ENCODE measurements at places on chromosomes 4 and X. TPM values are rescaled to one million over a fixed set of nuclear protein-coding genes. Genes with fewer than 3 reads are reported as not detected.

TRIM60 gene
- not detected for total RNA-seq

RAB9B gene
- 0.90 TPM for total RNA-seq

SCML2 gene
- 1.7 TPM for total RNA-seq

COX7B2 gene
- not detected for total RNA-seq

RPL39 gene
- 716 TPM for total RNA-seq

EPHA5 gene
- total RNA-seq, result under 0.01 TPM

VEGFC gene
- 26.9 TPM for total RNA-seq

PRSS12 gene
- total RNA-seq, result 62.2 TPM

ITIH6 gene
- total RNA-seq, result not detected

FAM184B gene
- 0.18 TPM for total RNA-seq

MXRA5 gene
- 1.1 TPM for total RNA-seq

STEEP1 gene
- total RNA-seq, result 47.5 TPM

TBC1D8B gene
- 10.4 TPM for total RNA-seq

LARP7 gene
- 5.9 TPM for total RNA-seq

HGFAC gene
- total RNA-seq, result not detected

SLC25A43 gene
- total RNA-seq, result 12.5 TPM

XK gene
- total RNA-seq, result under 0.01 TPM

CENPE gene
- 14.5 TPM for total RNA-seq

KIAA1210 gene
- not detected for total RNA-seq

Measured in IMR-90 (cell line).